ENCODE measurements at places on chromosomes 6 and 20.

DNA sequence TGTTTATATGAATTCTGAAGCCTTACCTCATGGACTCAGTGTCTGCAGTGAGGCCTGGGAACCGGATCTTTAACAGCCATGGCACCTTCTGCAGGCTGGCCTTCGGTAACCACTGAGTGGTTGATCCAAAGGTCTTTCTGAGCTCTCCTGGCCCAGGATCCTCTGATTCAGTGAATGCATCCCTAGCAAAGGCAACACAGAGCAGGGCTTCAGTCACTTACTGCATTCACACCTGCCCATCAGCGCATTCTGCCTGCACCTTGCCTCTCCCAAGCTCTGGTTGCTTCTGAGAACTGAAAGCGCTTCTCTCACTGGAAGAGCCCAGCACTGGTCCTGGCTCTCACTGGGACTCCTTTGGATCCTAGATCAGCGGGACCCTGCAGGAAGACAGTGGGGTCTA, 8.4 kb upstream of the CST9 start:
- no peak for DNase-seq

- no peak for DNase-seq
Measured at GRCh38 chr20:25275813-25276532, 28.1 kb downstream of the PYGB start.

DNA sequence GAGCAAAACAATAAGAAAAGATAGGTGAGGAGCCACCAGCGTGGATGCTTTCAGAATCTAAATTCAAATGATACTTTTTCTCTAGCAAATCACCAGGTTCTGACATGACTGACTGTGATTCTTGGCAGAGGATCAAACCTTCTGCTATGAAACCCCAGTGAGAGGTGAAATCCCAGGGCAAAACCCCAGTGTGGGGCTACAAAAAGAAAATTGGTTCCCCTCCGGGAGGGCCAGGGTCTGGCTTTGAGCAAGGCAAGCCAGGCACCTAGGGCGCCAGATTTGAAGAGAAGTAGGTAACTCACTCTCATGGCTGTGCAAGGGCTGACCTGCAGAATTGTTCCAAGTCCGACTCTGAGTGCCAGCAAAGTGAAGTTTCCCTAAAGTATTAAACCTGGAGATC, 20.2 kb upstream of the RALGAPA2 start:
- no peak for DNase-seq

- no peak for DNase-seq
Measured at GRCh38 chr6:75631859-75632635, 30.4 kb downstream of the SENP6 start.

DNA sequence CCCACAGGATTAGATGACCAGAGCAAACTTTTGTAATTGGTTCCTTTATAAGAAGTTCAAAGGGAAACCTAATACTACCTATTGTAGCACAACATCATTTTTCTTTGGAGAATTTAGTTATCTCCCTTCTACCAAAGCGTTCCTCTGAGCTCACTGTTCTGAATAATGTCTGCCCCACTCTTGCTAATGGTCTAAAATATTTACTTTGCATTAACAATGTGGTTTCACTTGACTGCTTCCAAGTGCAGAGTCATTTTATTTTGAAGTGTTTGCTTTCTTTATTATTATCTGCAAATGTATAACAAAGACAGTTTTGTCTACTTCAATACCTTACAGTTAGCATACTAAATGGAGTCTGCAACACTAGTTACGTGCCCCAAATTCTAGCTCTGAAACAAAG, 15.0 kb downstream of the TRAPPC3L start:
- no peak for DNase-seq

- DNase-seq: no peak
Measured at GRCh38 chr20:625360-625932, 15.3 kb upstream of the TCF15 start.

DNA sequence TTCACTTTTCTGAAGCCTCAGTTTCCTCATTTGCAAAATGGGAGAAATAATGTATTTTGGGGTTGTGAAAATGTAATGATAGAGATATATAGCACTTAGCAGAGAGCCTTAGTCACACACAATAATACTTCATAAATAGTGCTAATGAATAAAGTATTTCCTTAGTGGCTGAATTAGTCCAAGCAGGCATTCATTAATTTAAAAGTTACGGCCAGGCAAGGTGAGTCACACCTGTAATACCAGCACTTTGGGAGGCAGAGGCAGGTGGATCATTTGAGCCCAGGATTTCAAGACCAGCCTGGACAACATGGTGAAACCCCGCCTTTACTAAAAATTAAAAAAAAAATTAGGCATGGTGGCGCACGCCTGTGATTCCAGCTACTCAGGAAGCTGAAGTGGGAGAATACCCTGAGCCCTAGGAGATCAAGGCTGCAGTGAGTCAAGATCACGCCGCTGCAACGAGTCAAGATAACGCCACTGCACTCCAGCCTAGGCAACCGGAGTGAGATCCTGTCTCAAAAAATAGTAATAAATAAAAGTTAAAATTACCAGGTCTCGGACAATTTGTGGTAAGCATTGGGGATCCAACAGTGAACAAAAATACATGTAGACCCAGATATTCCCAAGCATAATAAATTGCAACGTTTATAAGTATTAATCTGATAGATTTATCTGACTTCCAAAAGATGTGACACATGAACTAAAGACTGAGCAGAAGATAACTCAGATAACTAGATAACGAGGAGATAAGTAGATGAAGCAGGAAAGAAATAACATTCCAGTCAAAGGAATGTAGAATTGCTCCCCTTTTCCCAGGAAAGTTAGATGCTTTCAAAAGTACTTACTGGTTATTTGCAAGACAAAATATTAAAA, 2.1 kb upstream of the IBTK start:
- no peak for DNase-seq

DNA sequence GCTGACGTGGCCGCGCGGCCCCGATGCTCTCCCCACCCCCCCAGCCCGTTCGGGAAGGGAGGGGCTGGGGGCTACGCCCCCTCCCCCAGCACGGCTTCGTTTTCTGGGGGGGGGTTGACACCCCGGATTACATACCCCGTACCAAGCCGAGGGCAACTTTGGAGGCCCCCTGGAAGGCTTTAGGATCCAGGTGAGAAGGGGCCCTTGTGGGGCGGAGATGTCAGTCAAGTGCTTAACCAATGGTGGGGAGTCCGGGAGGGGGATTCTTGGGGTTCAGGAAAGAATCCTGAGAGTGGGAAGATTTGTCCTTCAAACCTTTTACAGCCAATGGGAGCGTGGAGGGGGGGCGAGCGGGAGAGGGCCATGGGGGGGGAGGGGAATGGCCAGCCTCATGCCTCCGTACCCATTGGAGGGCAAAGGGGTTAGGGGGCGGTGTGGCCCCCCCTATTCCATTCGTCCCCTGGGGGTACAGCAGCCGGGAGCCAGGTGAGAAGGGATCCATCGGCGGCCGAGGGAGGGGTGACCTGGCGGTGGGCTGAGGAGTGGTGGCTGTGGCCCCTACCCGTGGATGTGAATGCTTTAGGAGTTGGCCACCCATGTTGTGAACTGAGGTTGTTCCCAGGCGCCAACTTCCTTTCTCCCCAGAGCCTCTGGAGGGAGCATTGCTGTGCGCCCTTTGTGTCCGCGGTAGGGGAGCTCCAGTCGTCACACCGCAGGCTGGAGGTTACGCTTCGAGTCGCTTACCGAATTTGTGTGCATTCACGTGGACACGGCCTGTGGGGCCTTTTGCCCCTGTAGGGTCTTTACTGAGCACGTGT, 682 bp downstream of the BRD2 start:
- DNase-seq: peak; percentile 91

- no peak for DNase-seq
Measured at GRCh38 chr6:136945711-136946121, 23.6 kb downstream of the SLC35D3 start.

DNA sequence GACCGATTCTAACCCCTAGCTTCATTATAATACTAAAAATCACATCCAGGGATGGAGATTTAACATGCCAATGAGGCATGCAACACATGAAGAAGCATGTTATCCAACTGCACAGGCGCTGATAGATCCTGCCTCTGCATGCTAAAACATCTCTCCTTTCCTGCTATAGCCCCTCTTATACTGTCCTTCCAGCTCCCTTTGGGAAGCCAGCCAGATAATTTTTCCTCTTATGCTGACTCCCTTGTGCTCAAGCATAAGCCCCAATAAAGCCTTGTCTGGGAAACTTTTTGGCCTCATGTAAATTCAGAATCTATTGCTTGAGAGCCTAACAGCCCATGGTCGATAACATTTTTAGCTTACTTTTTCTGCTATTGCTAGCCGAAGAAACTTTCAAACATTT, 404.3 kb downstream of the EPM2A start:
- DNase-seq: no peak

- peak; percentile 35 for DNase-seq
Measured at GRCh38 chr6:168155193-168155592, 76.2 kb upstream of the FRMD1 start.

- DNase-seq: no peak
Measured at GRCh38 chr6:41654698-41655151, 16.5 kb downstream of the MDFI start.

GRCh38 chr20:23456873-23457272, 4.2 kb upstream of the CST11 start:
- DNase-seq: no peak

DNA sequence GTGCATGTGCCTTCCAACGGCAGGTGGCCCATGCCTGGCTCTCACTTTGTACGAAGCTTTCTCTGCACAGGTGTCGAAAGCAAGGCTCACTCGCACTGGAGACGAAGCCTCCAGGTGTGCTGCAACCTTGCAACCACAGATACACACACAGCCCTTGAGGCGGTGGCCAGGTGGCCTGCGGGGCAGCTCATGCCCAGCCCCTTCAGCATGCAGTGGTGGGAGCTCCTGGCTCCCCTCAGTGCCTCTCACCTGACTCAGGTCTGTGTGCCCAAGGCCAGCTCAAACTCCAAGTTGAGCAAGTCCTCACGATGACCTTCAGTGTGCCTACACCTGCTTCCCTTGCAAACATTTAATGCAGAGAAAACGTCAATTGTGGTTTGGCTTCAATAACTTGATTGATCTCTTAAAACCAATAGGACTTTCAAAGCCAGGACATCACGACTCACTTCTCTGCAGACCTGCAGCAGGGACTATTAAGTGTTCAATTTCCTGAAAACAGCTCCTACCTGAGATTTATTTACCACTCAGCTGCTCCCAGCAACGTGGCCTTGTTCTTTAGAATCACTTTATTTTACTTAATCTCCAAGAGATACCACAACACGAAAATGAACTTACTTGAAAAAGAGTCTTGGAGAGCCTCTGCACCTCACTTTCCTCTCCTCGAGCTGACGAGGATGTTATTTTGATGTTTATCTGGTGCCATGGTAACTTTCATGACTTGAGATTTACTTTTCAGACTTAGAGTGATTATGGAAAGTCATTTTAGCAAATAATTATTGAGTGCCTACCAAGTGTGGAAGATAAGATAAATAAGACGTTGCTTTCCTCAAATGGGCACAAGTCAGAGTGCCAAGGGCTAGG, 86.3 kb downstream of the SLC22A23 start:
- DNase-seq: no peak

GRCh38 chr6:53811082-53811481, 16.3 kb downstream of the LRRC1 start:
- no peak for DNase-seq

DNA sequence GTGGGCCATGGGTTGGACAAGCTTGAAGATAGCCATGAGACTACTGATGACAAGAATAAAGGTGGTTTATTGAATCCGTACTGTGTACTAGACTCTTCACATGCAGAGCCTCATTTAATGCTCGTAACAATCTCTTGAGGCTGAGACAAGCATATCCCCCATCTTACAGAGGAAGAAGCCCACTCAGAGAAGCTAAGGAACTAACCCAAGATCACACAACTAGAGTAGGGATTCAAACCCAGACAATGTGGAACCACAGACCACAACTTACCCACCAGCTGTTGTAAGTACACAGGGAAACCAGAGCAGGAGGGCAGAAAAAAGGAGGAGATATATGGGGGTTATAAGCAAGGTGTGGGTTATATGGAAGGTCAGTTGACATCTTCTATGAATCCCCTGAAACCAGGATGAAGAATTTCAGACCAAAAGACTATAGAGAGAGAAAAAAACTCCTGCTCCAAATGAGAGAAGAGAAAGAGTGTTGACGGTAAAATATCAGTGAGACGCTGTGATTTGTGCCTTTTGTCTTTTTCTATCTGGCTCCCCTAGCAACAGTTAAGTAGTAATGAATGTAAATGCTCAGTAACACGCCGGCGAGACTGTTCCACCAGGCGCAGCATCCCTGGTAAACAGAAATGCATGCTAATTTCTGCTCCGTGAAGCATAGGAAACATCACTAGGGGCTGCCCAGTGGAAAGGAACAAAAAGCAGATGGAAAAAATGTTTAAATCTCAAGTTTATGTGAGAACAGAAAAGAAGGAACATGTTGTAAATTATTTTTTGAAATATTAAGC, 80.1 kb upstream of the SLC22A16 start:
- DNase-seq: no peak

GRCh38 chr20:63314566-63315239, 21.7 kb downstream of the COL20A1 start:
- no peak for DNase-seq

GRCh38 chr6:35203152-35203670, 10.5 kb upstream of the SCUBE3 start:
- no peak for DNase-seq

DNA sequence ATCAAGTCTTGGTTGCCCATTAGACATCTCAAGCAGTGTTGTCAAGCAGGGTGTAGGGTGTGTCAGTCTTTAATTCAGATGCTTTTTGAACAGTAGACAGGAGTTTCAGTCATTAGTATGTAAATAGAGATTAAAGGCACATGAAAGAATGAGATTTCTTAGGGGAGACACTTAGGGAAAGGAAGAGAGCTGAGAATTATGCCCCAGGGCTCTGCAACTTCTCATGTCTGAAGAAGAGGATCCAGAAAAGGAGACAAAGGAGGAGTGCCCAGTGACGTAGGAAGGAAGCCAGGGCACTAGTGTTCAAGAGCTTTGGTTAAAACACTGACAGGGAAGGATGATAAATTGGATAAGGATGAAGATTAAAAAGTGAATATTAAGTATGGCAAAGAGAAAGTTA, 569.7 kb downstream of the NKAIN2 start:
- no peak for DNase-seq

GRCh38 chr6:41548841-41549642, 2.9 kb downstream of the FOXP4 start:
- DNase-seq: no peak

DNA sequence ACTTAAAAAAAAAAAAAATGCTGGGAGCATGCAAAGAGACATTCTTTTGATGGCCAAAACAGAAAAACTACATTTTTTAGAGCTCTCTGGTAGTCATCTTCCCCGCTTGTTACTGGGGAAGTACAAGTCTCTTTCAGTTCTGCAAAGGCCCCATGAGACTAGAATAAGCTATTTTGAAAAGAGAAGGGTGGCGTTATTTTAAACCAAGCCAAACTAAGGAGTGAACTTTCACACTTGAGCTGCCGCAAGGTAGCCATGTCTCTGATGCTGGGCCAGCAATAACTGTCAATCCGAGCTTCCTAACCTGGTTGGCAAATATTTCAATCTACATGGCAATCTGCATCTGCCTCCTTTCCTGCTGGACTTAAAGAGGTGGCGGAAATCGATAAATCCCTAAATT, 96.7 kb downstream of the L3MBTL3 start:
- DNase-seq: no peak

Data from RWPE1 (cell line).